ENCODE measurements at places on chromosomes 16 and 17.

GRCh38 chr16:4062212-4062802 lies 53.9 kb downstream of the ADCY9 start:
- no peak for DNase-seq

GRCh38 chr16:21194771-21195301 lies 16.5 kb downstream of the ZP2 start:
- no peak for DNase-seq

- no peak for DNase-seq
Measured at GRCh38 chr17:76104140-76104895, 731 bp upstream of the EXOC7 start.

GRCh38 chr16:26212599-26212998 lies 520.8 kb downstream of the HS3ST4 start:
- DNase-seq: no peak

DNA sequence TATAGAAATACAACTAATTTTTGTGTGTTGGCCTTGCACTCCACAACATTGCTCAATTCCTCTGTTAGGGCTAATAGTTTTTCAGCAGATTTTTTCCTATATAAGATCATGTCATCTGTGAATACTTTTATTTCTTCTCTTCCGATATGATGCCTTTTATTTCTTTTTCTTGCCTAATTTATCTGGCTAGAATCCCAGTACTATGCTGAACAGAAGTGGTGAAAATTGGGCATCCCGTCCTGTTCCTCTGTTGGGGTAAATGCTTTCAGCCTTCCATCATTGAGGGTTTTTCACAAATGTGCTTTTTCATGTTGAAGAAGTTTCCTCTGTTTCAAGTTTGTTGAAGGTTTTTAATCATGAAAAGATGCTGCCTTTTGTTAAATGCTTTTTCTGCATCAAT lies 22.7 kb upstream of the TNFRSF13B start:
- no peak for DNase-seq

Data from EL (cell line).